NCI-H1417 treated with DMSO at 0.1 percent for 48 hours (cell line): ENCODE measurements at places on chromosomes 1 and 21.
A peak's percentile ranks its signal among the peaks of the same experiment; 100 is the strongest.

- no peak for DNase-seq
These were observed 435.6 kb upstream of the CHRM3 start for GRCh38 chr1:238950784-238951183.

DNA sequence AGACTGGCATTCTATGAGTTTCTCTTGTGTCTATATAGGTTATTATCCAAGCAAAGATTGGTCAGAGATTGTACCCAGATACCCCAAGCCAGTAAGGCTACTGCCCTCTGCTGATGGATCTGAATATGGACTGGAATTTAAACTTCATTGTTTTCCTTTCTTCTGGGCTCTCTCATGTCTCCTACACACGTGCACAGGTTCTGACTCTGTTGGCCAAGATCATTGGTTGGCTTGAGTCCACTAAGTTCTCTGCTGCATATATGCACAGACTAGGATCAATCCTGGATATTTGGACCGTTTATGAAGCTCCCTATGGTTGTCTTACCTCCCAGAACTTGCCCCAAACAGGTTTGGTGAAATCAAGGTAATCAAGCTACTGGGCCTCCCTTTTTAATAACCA, 69.7 kb downstream of the CC2D1B start:
- DNase-seq = peak; percentile 29

DNA sequence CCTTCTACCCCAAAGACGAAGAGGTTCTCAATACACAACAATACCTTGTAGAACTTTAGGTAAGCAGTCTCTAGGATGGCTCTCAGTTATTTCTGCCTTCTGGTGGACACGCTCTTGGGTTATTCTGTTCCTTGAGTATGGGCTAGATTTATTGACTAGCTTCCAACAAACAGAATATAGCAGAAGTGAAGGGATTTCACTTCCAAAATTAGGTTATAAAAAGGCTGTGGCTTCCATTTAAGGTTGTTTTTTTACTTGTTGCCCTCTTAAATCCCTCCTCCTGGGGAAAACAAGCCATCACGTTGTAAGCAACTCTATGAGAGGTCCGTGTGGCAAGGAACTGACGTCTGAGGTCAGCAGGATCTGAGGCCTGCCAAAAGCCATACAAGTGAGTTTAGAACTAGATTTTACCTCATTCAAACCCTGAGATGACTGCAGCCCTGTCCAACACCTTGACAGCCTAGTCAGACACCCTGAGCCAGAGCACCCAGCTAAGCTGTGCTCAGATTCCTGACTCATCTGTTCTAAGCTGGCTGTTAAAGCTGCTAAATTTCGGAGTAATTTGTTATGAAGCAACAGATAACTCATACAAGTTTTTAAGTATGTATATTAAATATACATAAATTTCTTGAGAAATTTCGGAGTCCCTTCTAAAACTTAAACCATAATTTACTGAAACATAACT, 12.7 kb downstream of the SSX2IP start:
- no peak for DNase-seq

DNA sequence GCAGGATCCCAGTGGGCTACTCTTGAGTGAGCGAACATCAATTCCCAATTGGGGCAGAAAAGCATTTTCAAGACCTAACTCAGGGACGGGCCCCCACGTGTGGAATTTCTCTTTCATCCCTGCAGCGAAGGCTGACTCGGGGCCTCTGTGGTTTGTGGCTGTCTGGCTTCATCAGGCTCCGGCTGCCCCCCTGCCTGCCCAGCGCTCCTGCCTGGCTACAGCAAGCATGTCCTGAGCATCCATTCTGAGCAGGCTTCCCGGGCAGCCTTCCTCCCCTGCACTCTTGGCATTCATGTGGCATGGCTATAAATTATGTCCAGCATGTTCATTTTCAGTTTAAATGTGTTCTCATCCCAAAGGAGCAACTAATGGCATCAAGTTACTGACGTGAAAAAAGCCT, 588.1 kb downstream of the KIF26B start:
- DNase-seq = no peak

GRCh38 chr1:28509705-28510272, 3.9 kb downstream of the RCC1 start:
- DNase-seq = no peak

DNA sequence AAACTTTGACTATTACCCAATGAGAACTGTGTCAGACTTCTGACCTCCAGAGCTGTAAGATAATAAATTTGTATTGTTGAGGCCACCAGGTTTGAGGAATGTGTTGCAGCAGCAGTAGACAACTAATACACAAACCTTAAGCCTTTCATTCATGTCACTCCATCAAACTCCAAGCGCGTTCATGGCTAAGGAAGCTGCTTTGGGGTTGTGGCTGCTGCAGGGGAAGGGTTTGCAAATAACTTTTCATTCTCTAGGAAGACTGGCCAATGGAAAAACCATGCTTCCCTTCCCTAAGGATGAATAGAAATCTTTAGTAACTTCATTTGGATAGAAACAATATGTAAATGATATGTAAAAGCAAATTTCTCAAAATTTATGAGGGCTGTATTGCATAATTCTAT, 170.4 kb downstream of the RHOU start:
- no peak for DNase-seq

DNA sequence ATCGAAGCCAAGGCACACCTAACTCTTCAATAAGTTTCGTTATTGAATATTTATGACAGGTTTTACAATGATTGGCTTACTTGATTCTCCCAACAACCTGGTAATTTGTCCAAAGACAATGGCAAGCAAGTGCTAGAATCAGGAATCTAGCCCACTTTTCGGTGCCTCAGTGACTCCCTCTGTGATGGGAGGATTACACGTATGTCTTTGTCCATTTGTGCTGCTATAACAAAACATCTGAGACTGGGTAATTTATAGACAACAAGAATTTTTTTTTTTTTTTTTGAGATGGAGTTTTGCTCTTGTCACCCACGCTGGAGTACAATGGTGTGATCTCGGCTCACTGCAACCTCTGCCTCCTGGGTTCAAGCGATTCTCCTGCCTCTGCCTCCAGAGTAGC, 2.4 kb upstream of the LIN9 start:
- DNase-seq = no peak

DNA sequence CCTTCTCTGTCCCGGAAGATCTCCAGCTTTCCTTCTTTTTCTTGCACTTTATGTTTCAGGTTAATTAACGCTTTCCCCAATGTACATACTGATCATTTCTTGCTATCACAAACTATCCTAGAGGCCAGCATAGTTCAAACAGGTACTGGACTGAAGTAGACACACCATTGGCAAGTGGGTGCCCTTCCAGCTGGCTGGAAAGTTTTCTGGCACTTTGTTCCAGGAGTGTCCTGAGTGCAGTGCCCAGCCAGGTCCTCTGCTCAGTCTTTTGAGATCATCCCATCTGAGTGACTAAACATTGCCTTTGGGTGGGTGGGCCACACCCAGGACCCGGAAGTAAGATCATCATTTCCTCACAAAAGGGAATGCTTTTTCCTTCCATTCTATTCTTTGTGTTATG, 15.0 kb upstream of the DUSP23 start:
- DNase-seq = no peak

GRCh38 chr1:23916209-23917131, 3.3 kb upstream of the CNR2 start:
- no peak for DNase-seq

DNA sequence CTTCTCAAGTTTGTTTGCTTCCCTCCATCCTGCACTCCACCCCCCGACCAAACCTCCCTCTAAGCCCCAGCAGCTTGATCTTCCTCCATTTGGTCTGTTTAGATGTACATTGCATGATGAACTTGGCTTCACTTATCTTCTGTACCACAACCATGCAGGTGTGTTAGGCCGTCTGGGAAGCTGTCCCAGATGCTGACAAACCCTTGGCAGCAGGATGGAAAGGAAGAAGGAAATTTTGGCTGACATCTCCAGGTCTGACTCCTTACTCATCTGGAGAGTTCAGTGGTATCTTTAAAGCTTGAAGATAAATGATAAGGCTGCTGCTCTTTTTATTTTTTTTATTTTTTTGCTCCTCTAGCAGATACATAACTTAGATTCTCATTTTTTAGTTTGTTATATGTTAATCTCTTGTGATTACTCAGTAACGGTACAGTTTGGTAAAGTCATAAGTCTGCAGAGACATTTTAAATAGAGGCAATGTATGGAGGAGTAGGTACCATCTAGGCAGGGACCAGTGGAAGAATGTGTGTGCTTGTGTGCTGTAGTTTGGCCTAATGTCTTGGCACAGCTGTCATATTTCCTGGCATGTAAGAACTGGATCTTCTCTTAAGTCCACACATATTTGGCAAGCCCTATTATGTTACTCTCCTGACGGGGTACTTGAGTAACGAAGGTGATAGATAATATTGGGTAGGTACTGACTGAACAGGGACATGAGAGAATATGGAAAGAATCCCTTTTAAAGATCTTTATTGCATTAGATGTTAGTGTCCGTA, 79.7 kb downstream of the CACHD1 start:
- no peak for DNase-seq

DNA sequence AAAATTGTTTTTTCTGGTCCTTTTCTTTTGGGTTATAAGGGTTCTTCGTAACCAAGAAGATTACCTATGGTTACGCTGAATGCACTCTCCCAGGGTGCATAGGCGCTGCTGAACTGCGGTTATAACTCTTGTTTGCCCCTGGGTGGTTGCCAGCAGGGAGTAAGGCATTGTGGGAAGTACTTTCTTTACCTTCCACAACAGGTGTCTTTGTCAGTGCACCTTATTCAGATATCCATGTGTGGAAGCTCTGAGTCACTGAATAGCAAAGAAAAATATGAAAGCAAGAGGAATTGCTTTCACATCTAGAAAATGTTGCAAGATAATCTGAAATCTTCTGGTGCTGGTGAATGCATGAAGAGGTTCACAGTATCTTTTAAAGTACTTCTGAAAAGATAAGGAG, 124.4 kb upstream of the CACYBP start:
- DNase-seq = peak; percentile 71

DNA sequence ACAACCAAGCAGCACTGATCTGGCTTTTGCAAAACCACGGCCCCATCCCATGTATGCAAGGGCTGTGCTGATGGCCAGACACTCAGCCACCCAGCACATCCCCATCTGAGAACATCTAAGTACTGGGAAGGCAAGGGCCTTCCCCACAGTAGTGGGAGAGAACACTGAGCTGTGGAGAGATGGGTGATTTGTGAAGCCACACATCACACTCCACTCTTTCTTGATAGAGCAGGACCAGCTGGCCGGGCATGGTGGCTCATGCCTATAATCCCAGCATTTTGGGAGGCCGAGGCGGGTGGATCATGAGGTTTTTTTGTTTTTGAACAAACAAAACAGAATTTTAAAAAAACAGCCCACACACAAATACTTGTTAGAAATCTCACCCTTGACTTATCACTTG, 28.2 kb upstream of the RXRG start:
- DNase-seq = no peak

DNA sequence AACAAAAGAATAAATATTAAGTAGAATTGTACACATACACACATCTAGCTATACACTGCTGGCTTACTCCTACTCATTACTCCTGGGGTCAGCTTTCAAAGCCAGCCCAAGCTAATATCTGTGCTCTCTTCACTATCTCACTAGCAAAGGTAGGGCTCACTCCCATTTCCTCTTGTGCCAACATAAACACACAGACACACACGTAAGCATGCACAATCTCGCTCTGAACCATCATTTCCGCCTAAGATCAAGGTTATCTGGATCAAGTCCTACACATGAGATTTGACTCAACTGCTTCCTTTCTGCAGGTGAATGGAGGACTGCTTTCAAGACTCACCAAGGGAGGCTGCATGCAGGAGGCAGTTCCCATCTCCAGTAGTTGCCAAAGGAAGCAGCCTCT, 28.8 kb upstream of the MTMR11 start:
- DNase-seq = no peak
